ENCODE measurements at places on chromosomes 4 and X.

- no peak for DNase-seq
These were observed 1.0 kb upstream of the GABRG1 start for GRCh38 chr4:46124773-46125413.

GRCh38 chr4:94700298-94700697, 57.5 kb upstream of the BMPR1B start:
- DNase-seq: no peak

DNA sequence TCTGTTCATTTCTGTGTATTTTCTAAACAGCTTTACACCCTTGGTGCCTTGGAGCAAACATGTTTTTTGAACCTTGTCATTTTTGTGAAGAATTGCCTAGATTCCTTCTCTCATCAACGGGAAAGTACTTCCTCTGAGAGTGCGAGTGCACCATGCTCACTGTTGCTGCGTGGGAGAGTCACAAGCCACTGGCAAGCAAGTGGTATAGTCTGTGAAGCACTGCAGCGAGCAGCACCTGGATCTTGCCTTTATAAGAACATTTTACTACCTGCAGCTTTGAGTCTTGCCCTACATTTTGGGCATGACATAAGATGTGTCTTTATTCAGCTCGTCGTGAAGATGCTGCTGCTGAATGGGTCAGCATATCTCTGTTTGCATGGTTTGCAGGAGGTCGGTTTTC, 44.9 kb downstream of the HADH start:
- DNase-seq: no peak

GRCh38 chr4:133921280-133922195, 280.1 kb downstream of the PABPC4L start:
- DNase-seq: no peak

- no peak for DNase-seq
These were observed 48.0 kb upstream of the IGFBP7 start for GRCh38 chr4:57158221-57158620.

- DNase-seq: no peak
These were observed 81.7 kb downstream of the ZC4H2 start for GRCh38 chrX:64894454-64895038.

- DNase-seq: peak; percentile 46
These were observed 128.6 kb downstream of the CHIC2 start for GRCh38 chr4:53935780-53936179.

GRCh38 chr4:106852426-106852825, 183.7 kb downstream of the DKK2 start:
- DNase-seq: no peak

- no peak for DNase-seq
These were observed 1072.9 kb upstream of the SLIT2 start for GRCh38 chr4:19178835-19179234.

GRCh38 chr4:7928711-7929110, 10.9 kb downstream of the AFAP1 start:
- DNase-seq: no peak

DNA sequence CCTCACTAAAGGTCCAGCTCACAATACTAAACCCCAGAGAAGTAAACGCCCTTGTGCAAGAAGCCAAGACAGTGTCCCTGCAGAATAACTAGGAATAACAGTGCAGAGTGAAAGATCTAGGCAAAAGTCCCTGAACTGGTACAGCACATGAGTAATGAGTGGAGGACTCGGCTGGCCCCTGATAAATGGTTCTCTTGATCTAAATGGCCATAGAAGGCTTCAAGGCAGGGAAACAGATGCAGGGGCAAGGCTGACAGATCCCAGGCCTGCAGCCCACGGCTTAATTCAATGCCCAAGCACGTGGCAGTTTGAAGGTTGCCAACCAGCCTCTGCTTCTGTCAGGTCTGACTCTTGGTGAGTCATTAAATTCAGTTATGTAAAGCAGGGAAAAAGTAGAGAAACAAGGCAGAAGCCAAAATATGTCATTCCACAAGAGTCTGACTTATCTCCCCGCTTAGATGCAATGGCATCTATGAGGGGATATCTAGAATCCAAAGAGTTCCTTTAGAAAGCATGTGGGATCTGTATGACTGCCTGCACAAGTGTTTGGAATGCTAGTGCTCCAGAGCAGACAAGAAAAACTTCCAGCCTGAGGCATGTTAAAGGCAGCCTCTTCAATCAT, 121.3 kb downstream of the PRDM5 start:
- DNase-seq: no peak

- DNase-seq: no peak
These were observed 118.5 kb upstream of the GUCY1A1 start for GRCh38 chr4:155548173-155548572.

- DNase-seq: no peak
These were observed 6.3 kb downstream of the DCHS2 start for GRCh38 chr4:154485127-154485773.

DNA sequence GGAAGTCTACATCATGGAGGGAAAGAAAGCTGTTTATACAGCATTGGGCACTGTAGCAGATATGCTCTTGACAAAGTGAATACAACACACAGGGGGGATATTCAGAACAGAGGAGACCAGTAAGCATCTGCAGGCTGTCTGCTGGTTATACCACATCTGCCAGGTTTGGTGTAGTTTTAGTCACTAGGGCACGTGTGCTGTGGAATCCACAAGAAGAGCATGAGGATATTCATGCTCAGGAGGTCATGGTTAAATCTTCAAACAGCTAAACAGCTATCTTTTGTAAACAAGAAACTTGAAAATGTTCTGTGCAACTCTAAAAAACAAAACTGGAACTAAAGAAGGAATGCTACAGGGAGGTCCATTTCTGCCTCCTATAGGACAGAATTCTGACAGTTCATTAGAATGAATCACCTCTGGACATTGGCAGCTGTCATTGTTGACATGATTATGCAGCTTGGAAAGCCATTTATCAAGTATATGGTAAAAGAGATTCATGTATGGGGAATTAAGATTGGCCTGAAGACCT, 175.8 kb downstream of the RCHY1 start:
- no peak for DNase-seq

DNA sequence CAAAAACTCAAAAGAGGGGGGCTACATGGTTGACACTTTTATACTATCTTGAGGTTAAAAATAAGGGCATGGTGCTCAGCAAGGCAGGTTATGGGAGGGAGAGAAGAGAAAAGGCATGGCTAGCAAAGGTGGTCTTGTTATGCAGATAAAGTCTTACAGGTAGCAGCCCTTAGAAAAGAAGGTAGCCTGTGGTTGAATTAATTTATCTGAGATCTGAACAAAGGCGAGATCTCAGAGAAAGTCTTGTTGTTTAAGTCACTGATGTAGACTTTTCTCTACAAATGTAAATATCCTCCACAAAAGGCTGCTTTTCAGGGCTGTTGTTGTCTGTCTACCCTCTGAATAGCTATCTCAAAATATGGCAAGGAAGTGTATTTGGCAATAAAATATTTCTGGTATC, 1250.4 kb downstream of the PCDH18 start:
- DNase-seq: no peak

- no peak for DNase-seq
These were observed 233.4 kb downstream of the CFAP299 start for GRCh38 chr4:80568891-80569290.

- DNase-seq: no peak
These were observed 63.0 kb downstream of the CPZ start for GRCh38 chr4:8655411-8656184.

GRCh38 chrX:23732704-23733103, 10.4 kb downstream of the ACOT9 start:
- no peak for DNase-seq

DNA sequence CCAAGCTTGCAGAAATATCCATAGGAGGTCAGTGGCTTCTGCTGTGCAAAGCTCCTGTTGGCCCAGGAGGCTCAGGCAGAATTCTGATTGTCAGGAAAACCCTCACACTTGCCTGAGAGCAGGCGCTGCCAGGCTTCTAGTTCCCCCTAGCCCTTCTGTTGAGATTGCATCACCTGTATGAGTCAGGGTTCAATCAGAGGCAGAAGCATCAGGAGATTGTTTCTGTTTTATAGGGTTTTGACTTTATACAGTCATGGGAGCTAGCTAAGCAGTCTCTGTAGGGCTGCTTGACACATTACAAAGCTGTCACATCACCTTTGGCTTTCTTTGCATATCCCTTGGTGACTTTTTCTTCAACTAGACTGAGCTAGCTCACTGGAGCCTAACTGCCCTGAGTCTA, 27.8 kb downstream of the DIPK2B start:
- no peak for DNase-seq

- no peak for DNase-seq
These were observed 103.5 kb upstream of the SRD5A3 start for GRCh38 chr4:55242506-55242905.

DNA sequence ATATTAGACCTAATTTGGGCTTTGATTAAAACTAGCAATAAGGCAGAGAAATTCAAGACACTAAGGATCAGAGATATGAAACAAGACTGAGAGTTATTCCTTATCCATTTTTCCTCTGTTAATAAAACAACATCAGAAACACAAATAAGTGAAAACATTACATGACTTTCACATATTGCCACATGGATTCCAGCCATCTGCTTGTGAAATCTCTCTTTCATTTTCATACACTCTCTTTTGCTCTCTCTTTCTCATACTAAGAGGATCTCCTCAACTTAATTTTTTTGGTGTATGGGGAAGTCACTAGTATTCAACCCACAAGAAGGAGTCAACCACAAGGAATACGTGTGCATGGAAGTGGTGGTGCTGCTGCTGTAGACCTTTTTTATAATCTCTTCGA, 183.0 kb downstream of the LDB2 start:
- DNase-seq: no peak

DNA sequence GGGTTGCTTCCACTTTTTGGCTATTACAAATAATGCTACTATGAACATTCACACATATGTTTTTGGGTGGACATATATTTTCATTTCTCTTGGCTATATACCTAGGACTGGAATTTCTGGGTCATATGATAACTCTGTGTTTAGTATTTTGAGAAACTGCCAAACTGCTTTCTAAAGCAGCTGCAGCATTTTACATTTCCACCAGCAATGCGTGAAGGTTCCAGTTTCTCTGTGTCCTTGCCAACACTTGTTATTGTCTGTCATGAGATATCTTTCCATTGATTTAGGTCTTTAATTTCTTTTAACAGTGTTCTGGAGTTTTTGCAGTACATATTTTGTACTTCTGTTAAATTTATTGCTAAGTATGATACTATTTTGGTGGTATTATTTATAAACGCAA, 48.3 kb downstream of the CLCN5 start:
- DNase-seq: no peak

- DNase-seq: no peak
These were observed 129.0 kb upstream of the STX18 start for GRCh38 chr4:4670869-4671268.

GRCh38 chr4:31518796-31519250, 798.7 kb downstream of the PCDH7 start:
- DNase-seq: peak; percentile 21

GRCh38 chr4:121182296-121182695, 18.2 kb upstream of the TNIP3 start:
- DNase-seq: no peak

GRCh38 chr4:163663454-163664225, 169.2 kb downstream of the TMA16 start:
- no peak for DNase-seq

GRCh38 chr4:53494851-53495250, 96.4 kb downstream of the LNX1 start:
- no peak for DNase-seq

DNA sequence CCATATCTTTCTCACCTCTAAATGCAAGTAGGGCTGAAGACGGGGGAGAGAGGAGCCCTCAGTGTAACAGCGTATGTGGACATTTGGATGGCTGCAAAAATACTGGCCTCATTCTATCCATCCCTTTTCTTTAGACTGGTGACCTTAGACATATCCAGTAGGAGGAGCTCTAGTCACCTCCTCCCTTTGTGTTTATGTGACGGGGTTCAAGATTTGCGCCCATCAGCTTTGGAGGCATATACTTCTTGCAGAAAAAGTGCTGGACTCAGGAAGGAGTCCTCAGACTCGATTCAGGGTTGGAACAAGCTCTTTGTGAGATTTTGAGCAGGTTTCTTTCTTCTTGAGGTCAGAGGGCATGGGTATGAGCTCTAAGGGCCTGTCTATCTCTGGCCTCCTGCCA, 86.2 kb downstream of the MAMLD1 start:
- DNase-seq: no peak

DNA sequence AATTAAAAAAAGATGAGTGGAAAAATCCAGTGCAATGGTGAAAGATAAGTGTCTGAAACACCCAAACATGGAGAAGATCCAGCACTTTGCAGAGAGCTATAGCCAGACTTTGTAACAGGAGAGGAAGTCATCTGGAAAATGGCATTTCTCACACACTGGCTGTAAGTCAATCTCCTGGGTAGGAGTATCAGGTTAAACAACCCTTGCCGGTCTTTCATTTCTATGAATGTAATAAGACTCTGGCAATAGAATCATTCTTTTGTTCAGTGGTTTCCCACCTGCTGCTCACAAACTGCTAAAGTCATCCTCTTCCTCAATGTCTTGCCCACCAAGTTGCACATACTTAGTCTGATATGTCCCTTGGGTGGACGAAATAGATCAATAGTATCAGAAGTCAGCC, 94.0 kb upstream of the ATP8A1 start:
- no peak for DNase-seq

- no peak for DNase-seq
These were observed 20.6 kb upstream of the KIAA0232 start for GRCh38 chr4:6761649-6762615.

DNA sequence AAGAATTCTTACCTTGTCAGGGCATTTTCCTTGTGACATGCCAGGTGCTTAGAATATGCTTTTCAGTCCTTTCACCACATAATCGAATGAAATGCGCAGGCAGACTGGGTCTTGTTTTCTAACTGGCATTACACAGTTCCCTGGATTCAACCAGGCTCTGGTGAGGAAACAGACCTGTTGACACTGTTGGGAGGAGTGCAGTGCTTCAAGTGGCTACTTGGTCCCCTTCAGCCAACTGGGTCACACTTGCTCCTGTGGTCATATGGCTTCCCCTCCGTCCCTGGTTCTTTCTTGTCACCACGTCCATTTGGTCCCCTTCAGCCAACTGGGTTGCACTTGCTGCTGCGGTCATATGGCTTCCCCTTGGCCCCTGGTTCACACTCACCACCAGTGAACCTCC, 9.7 kb downstream of the SMIM20 start:
- DNase-seq: no peak

GRCh38 chr4:38056011-38056685, 96.0 kb downstream of the PTTG2 start:
- no peak for DNase-seq

GRCh38 chrX:81082649-81083048, 119.1 kb downstream of the HMGN5 start:
- DNase-seq: no peak

DNA sequence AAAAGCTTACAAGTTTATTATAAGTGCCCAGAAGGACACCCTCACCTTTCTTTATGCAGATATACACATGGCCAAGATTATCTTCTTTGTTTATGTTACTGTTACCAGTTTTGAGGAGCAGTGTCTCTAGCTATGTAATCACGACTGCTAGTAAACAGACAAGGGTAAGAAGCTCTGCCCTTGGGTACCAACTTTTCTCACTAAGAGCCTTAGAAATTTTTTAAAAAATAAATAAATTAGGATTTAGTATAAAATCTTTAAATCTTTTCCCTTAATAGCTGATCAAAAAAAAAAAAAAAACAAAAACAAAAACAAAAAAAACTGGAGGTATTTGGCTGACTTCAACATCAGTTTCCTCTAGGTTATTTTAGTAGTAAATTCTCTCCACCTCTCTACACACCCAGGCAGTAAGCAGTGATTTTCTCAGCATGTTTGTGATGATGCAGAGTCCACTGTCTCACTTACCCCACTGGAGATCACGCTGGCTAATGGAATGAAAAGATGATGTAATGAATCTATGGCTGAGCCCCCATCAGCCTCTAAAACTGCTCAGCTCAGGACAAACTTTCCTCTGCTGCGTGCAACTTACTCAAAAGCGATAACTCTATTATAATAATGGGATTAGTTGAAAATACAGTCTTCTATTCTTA, 125.9 kb downstream of the FRYL start:
- DNase-seq: no peak
